Mucosa of gallbladder (tissue), 1 donor: ENCODE measurements at places on chromosomes 3 and 15. TPM values are rescaled to one million over a fixed set of nuclear protein-coding genes. Genes with fewer than 3 reads are reported as not detected.

ABI3BP gene
- 215 TPM for total RNA-seq

TARS3 gene
- 10.9 TPM for total RNA-seq

ZMYND10 gene
- total RNA-seq, result 2.2 TPM

CSPG4 gene
- 20.5 TPM for total RNA-seq

WNT7A gene
- 4.7 TPM for total RNA-seq

IFT80 gene
- total RNA-seq, result 25.8 TPM

CLEC3B gene
- total RNA-seq, result 42.9 TPM

CDCP1 gene
- 42.4 TPM for total RNA-seq
